Subcutaneous preadipocyte (primary cell): ENCODE measurements at places on chromosomes 2 and 18. TPM values are rescaled to one million over a fixed set of nuclear protein-coding genes. Genes with fewer than 3 reads are reported as not detected.

Gene LRATD1
- total RNA-seq: 0.37 and 1.2 TPM in 2 replicates

Gene GCKR
- 0.73 TPM in 1 of 2 replicates, not detected in the other for total RNA-seq

Gene DIPK1C
- total RNA-seq: not detected in 2 replicates

Gene TWIST2
- 113 and 115 TPM in 2 replicates for total RNA-seq

Gene WDR54
- 71.7 and 76.4 TPM in 2 replicates for total RNA-seq

Gene GKN1
- total RNA-seq: not detected in 2 replicates

Gene CCDC74B
- 2.2 and 5.1 TPM in 2 replicates for total RNA-seq

Gene ACP1
- 60.8 and 73.5 TPM in 2 replicates for total RNA-seq

Gene HAT1
- total RNA-seq: 35.6 and 42.2 TPM in 2 replicates

Gene STRN
- total RNA-seq: 16.9 and 21.5 TPM in 2 replicates

Gene CCDC148
- total RNA-seq: 0.37 and 0.39 TPM in 2 replicates

Gene TCF7L1
- 1.8 and 2.2 TPM in 2 replicates for total RNA-seq

Gene ARID5A
- total RNA-seq: 4.1 and 5.1 TPM in 2 replicates
